Naive thymus-derived CD4-positive, alpha-beta T cell (primary cell): ENCODE measurements at places on chromosomes 5 and 9. TPM values are rescaled to one million over a fixed set of nuclear protein-coding genes. Genes with fewer than 3 reads are reported as not detected.

PAEP gene
- not detected for total RNA-seq

GZMA gene
- 1,076 and 1,101 TPM in 2 replicates for total RNA-seq

FAM153A gene
- total RNA-seq: 125 TPM

UTP15 gene
- total RNA-seq: 24.0 TPM

GABRA1 gene
- not detected for total RNA-seq

SH3GL2 gene
- not detected for total RNA-seq

FYB1 gene
- 491 TPM for total RNA-seq

SPINK7 gene
- total RNA-seq: not detected

RPL37 gene
- total RNA-seq: 2,710 TPM

DNA sequence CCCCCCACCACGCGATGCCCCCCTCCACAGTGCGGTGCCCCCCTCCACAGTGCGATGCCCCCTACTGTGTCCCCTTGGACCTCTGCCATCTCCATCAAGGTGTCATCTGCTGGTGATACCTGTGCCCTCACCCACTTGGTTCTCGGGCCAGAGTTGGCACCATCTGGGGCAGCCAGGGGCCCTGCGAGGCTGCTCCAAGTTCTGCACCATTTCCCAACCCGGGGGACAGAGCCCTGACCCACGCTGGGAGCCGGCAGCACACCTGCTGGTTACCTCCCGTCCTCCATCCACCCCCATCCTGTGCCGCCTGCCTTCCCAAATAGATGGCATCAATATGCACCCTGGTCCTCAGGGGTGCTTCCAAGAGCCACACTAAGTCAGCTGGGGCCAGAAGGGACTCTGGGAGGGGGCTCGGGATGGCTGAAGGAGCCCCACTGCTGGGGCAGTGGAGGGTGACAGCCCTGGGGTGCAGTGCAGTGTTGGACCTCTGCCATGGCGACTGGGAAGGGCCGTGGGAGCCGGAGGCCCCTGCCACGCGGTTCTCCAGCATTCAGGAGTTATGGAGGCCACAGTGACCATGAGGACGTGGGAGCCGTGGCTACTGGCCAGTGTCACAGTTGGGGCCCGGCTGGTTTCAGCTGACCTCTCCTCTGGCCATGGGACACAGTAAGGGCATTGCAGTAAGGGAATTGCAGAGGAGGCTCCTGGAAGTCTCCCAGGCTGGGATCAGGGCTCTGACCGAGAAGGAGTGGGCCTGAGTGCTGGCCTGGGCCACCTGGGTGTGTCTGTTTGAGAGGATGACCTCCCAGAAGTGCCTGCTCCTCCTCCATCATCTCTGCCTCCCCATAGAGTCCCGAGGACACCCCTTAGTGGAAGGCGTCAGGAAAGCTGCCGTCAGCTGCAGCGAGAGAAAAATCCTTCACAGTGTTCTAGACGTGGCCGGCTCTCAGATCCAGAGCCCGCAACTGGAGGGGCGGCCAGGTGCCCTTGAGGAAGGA is 44.2 kb upstream of the NOTCH1 start:
- H3K36me3 ChIP-seq: no peaks in the 10 kb centered on the region
- H3K27me3 ChIP-seq: no peaks in the 10 kb centered on the region
- H3K4me1 ChIP-seq: peaks cover 4% of the 10 kb centered on the region
- H3K4me3 ChIP-seq: no peak overlapping the region
- no peak for DNase-seq

GRCh38 chr5:105803431-105803830 is 1867.3 kb downstream of the EFNA5 start:
- H3K4me1 ChIP-seq: no peaks in the 10 kb centered on the region
- H3K27ac ChIP-seq: no peak overlapping the region
- no peaks in the 10 kb centered on the region for H3K27me3 ChIP-seq
- H3K36me3 ChIP-seq: no peaks in the 10 kb centered on the region

DNA sequence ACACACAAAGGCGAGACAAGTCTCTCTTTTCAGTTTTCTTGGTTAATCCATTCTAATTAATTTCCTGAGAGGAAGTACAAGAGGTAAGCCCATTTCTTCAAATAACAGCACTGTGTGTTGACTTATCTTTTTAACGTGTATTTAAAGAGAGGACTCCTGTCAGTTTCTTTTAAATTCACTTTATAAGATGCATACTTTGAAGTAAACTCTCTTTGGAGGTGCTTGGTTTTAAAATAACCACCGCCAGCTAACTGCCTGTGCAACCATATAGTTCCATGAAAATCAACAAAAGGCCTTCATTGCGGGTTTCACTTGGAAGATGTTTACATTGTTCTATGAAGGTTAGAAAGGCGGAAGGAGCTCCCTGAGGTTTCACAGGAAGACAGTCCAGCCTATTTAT is 13.1 kb upstream of the SERINC5 start:
- H3K36me3 ChIP-seq: no peaks in the 10 kb centered on the region
- H3K27ac ChIP-seq: peak overlapping the region; percentile 58
- H3K4me1 ChIP-seq: peaks cover 37% of the 10 kb centered on the region
- DNase-seq: peak; percentile 32
- H3K27me3 ChIP-seq: no peaks in the 10 kb centered on the region

GRCh38 chr9:104783588-104783987 is 19.7 kb downstream of the NIPSNAP3B start:
- no peak overlapping the region for H3K27ac ChIP-seq
- H3K27me3 ChIP-seq: no peaks in the 10 kb centered on the region
- H3K4me3 ChIP-seq: no peak overlapping the region
- DNase-seq: no peak

- DNase-seq: no peak
- H3K27ac ChIP-seq: no peak overlapping the region
- peaks cover 19% of the 10 kb centered on the region for H3K4me1 ChIP-seq
- no peaks in the 10 kb centered on the region for H3K36me3 ChIP-seq
Measured at GRCh38 chr9:96025995-96026602, 150.6 kb downstream of the ERCC6L2 start.

DNA sequence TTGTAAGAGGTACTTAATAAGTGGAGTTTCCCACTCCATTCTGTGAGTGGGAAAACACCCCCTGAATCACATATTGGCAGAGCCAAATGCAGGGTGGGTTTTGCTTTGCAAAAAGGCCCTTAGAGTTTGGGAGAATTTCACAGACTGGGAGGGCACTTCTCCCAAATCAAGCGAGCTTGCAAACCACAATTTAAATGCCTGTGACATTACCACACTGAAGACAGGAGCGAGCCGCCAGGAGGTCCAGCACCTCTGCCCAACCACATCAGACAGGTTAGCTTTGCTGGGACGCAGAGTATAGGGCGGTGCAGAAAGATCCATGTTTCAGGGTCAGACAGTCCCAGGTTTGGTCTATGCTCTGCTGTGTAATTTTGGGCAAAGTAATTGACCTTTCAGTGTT is 2.3 kb downstream of the ALAD start:
- DNase-seq: no peak
- H3K27ac ChIP-seq: no peak overlapping the region
- H3K27me3 ChIP-seq: no peaks in the 10 kb centered on the region
- no peak overlapping the region for H3K4me3 ChIP-seq

DNA sequence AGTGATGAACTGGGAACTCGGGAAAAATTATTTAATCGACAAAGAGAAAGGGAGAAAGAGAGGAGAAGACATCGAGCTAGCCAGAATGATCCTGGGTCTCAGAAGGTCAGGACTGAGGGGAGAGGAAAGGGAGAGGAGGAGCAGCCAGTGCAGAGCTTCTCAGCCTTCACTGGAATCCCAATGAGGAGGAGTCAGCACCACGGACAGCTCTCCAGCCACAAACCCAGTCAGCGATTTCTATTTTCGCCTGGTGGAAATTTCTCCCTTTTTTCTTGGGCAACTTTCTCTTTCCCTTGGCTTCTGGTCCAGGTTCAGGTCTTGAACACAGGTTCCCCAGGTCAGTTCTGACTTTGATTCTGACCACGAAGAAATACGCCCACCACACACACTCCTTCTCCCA is 1.6 kb upstream of the BRINP1 start:
- no peaks in the 10 kb centered on the region for H3K4me1 ChIP-seq
- no peak for DNase-seq
- no peaks in the 10 kb centered on the region for H3K36me3 ChIP-seq
- no peak overlapping the region for H3K27ac ChIP-seq

GRCh38 chr9:127500399-127500798 is 49.1 kb downstream of the LRSAM1 start:
- H3K27me3 ChIP-seq: no peaks in the 10 kb centered on the region
- no peak for DNase-seq
- no peak overlapping the region for H3K27ac ChIP-seq
- H3K4me1 ChIP-seq: no peaks in the 10 kb centered on the region
- H3K4me3 ChIP-seq: no peak overlapping the region

DNA sequence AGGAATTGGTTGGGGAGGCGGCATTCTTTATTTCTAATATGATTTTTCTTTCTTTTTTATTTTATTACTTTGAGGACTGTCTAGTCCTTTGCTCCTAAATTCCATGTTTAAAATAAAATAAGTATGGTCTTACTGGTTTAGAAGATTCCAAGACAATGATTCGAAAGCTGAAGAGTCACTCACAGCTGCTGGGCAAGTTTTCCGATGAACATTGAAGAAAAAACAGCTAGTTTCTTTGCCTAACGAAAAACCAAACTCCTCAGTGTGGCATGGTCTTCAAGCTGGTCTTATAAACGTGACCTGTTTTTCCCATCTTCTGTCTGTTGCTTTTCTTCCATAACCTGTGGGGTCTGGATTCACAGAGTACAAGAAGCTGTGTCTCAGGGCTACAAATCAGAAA is 25.1 kb downstream of the ZNF474 start:
- no peaks in the 10 kb centered on the region for H3K27me3 ChIP-seq
- DNase-seq: no peak
- no peaks in the 10 kb centered on the region for H3K36me3 ChIP-seq
- no peaks in the 10 kb centered on the region for H3K4me1 ChIP-seq

- H3K4me3 ChIP-seq: peak within 1 kb of the TSS; percentile 38
- peaks cover 15% of the 10 kb centered on the region for H3K27me3 ChIP-seq
- H3K4me1 ChIP-seq: no peaks in the 10 kb centered on the region
- no peak for DNase-seq
- no peak within 1 kb of the TSS for H3K27ac ChIP-seq
Measured at GRCh38 chr5:157670662-157671591, at the start of gene C5orf52. Gene C5orf52, plus strand, starts transcription at chr5:157671533. Its CDS starts 82 bp downstream, at chr5:157671615.

GRCh38 chr9:83342006-83342405 is 196.2 kb downstream of the FRMD3 start:
- H3K4me1 ChIP-seq: no peaks in the 10 kb centered on the region
- H3K4me3 ChIP-seq: no peak overlapping the region
- H3K36me3 ChIP-seq: no peaks in the 10 kb centered on the region
- no peak for DNase-seq
- H3K27ac ChIP-seq: no peak overlapping the region
- H3K27me3 ChIP-seq: no peaks in the 10 kb centered on the region

DNA sequence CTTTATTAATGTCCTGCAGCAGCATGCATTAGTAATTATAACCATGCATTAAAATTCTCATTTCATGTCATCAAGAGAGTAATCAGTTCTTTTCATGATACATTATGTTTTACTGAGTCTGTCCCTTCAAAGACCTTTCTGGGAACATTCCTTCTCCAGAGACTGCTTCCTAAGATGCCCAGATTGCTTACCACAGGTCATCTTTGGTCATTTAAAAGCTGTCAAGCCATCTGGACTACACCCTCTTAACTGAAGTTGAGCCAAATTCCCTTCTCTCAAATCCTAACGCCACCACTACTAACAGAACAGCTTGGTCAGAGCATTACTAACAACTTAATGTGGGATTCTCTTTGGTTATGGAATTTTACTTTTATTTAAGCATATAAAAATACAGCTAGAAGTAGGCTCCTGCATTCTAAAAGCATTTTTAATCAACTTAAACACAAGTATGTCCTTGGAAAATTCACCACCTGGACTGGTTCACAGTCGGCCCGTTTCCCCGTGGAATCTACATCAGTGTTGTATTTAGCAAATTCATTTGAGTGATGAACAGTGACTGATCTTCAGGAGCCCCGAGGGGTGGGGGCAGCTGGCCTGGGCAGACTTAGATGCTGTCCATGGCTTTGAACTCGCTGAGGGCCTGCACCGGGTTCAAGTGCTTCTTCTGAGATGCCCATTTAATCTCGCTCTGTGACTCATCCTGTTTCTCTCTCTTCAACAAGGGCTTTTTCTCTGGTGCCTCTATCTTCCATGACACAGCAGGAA is 92.8 kb upstream of the CCDC112 start:
- H3K36me3 ChIP-seq: no peaks in the 10 kb centered on the region
- no peak for DNase-seq
- no peaks in the 10 kb centered on the region for H3K4me1 ChIP-seq
- no peak overlapping the region for H3K4me3 ChIP-seq

GRCh38 chr9:82252116-82252515 is 263.5 kb downstream of the SPATA31D1 start:
- H3K4me3 ChIP-seq: no peak overlapping the region
- no peak for DNase-seq
- H3K27me3 ChIP-seq: no peaks in the 10 kb centered on the region
- H3K36me3 ChIP-seq: no peaks in the 10 kb centered on the region
- no peak overlapping the region for H3K27ac ChIP-seq

DNA sequence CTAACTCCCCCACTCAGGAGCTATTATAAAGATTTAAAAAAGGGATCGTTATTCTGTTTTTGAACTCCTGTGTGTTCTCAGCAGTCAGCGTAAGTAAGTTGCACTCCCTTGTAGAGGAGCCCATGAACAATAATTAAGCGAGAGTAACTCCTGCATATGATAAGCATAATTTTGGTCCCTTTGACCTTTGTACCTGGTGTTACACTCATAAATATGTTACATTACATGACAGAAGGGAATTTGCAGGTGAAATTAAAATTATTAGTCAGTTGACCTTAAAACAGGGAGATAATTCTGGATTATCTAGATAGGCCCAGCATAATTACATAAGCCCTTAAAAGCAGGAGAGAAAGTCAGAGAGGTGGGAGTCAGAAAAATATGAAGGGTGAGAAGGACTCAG is 197.3 kb downstream of the KCTD16 start:
- no peak overlapping the region for H3K4me3 ChIP-seq
- no peaks in the 10 kb centered on the region for H3K36me3 ChIP-seq
- no peaks in the 10 kb centered on the region for H3K27me3 ChIP-seq
- no peak for DNase-seq

DNA sequence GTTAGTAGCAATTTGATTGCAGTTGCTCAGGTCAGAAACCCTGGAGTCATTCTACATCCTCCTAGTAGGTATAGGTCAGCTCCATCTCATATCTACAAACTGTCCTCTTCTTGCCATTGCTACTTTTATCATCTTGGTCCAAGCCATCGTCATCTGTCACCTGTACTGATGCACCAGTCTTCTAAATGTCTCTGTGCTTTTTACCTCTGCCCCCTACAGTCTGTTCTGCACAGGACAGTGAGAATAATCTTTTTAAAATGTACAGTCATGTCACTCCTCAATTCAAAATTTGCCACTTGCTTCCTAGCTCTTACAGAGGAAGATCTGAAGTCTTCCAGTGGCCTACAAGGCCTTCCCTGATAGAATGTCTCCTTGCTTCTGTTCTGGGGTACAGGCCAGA is 6.8 kb downstream of the NNT start:
- no peak overlapping the region for H3K27ac ChIP-seq
- H3K4me3 ChIP-seq: no peak overlapping the region
- H3K27me3 ChIP-seq: no peaks in the 10 kb centered on the region
- DNase-seq: no peak
